Kidney epithelial cell (primary cell): ENCODE measurements at places on chromosomes 5 and 9.

DNA sequence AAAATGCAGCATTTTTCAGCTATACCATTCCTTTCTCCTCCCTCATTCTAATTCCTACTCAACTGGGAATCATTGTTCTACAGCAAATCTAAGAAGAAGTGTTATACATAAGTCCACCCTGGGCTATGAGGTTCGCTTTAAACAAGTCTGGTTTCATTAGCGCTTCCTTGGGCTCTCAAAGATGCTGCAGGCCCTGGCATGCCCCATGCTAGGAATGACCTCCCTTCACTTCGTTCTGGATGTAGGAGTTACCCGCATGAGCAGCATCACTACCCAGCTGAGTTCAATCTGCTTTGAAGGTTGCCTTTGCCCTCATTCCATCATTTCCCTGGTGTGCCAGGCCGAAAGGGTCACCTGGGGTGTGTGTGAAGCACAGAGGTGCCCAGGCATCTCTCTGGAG is 35.4 kb downstream of the F2R start:
- DNase-seq, result no peak

DNA sequence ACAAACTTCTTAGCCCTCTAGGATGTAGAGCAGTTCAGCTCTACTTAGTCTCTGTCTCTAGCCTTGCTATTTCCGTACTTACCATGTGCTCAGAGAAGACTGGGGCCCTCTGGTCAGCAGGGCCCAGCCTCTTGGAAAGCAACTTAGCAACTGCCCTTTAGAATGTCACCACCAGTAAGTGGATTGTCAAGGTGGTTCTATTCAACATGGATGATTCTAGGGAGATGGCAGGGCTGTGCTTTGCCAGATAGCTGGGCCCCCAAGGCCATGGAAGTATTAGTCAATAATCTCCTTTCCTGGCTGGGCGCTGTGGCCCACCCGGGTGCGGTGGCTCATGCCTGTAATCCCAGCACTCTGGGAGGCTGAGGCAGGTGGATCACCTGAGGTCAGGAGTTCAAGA is 177.6 kb upstream of the MVB12B start:
- DNase-seq, result no peak

- no peak for DNase-seq
Measured at GRCh38 chr5:123089914-123090660, 1.0 kb downstream of the PRDM6 start.

DNA sequence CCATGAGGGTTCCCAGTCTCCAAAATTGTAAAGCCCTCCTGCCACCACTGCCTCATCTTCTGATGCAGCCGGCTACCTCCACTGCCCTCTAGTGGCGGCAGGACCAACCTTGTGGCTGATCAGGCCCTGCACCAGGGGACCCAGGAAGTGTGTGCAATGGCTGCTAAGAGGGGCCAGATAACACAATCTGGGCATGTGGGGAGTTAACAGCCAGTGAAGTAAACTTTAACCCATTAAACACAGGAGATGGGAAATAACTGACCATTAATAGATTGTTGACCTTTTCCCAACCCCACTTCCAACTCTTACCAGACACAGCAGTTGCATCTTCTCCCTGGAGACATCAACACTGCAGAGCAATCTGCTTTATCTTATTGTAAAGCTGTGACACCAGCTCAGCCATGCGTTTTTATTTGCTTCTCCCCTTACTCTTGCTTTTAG is 63.3 kb downstream of the FREM1 start:
- peak; percentile 7 for DNase-seq

DNA sequence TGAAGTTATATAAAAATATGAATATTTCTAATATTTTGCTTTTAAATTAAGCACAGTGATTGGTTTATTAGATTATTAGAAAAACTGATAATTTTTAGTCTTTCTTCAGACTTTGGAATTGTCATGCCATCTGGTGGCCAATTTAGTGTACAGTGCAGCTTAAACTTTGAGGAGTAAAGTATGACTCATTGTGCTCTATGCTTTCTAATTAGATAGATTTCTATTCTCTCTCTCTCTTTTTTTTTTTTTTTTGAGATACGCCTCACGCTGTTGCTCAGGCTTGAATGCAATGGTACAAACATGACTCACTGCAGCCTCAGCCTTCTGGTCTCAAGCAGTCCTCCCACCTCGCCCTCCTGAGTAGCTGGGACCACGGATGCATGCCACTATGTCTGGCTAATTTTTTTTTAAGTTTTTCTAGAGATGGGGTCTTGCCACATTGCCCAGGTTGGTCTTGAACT is 42.1 kb upstream of the GPR21 start:
- peak; percentile 86 for DNase-seq

- DNase-seq, result no peak
Measured at GRCh38 chr5:140982083-140982716, 15.9 kb downstream of the PCDHAC2 start.

- no peak for DNase-seq
Measured at GRCh38 chr5:93088592-93089389, 492.2 kb downstream of the NR2F1-AS1 start.

- DNase-seq, result no peak
Measured at GRCh38 chr5:6820851-6821479, 107.7 kb downstream of the TENT4A start.

DNA sequence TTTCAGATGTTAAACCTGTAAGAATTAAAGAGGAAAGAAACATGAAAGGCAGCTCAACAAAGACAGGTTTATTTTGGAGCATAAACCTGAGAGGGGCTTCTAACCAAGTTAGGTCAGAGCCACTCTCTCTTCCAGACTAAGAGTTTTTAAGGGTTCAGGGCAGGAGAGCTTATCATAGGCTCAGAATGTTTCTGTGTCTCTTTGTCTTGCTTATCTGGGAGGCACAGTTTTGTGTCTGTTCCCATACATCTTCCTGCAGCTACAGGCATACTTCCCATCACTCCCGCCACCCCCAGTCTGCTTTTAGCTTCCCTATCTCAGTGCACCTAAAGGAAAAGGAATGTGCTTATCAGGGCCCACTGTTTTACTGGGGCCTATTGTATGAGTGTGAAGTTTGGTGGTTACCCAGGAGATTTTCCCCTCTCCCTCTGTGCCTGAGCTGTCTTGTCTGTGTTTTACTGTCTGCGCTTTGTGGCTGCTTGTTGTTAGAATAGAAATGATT is 21.9 kb downstream of the CD14 start:
- DNase-seq, result no peak

DNA sequence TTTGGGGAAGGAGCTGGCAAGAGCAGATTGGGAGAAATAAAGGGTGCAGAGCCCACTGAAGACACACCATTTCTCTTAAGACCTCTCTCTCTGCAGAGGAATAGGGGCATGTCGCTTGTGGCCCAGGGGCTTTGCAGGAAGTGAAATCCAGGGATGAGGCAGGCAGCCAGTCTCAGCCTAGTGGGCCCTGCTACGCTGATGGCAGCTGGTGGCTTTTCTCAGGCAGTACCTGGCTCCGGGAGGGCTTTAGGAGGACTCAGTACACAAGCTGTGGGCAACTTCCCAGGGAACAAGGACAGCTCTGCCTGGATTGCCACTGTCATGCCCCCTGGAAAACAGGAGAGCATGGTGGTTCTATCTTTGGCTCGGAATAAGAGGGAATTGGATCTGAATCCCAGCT is 76.2 kb upstream of the NEURL1B start:
- DNase-seq, result no peak

DNA sequence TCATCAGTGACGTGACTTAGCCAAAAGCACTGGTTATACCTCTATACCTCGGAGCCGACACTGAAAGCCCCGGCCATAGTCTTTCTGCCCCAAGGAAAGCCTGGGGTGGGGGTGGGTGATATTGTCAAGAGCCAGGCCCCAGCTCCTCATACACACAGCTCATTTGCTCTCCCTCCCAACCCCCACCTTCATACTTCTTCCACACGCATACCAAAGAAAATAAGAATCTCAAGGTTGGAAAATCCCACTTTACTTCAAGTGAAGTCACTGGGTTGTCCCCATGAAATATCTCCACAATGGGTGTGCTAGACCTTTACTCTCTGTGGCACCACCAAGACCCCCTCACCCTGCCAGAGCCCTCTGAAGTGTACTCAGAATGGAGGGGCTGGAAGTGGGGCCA is 27.1 kb upstream of the MGAT1 start:
- DNase-seq, result no peak

GRCh38 chr5:139904816-139905661 is 109.4 kb downstream of the PSD2 start:
- no peak for DNase-seq

GRCh38 chr5:115657881-115658233 is 32.0 kb upstream of the TMED7 start:
- DNase-seq, result peak; percentile 44

DNA sequence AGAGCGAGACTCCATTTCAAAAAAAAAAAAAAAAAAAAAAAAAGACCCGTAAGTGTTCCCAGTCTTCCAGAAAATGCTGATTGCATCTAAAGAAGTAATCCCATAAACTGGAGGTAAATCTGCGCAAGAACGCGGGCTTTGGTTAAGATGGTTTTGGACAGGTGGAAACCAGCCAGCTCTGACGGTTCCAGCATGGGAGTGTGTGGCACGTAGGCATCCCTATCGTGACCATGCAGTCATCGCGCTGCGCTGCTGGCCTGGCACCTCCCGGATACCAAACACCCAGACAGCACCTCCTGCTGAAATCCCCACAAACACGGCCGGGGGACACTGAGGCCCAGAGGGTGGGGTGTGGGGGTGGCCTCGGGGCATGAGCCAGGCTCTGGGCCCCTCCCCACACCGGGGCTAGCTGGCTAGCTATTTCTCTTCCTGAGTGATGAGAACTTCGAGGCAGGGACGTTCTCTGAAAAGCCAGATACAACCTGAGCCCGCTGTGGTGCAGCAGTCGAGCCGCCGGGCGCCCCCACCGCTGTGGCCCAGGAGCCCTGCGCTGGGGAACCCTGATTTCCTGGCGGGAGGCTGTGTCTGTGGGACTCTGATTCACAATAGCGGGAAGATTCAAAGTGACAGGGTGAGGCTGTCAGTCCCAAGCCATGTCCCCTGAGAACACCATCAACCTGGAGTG is 32.2 kb upstream of the NOTCH1 start:
- peak; percentile 19 for DNase-seq

DNA sequence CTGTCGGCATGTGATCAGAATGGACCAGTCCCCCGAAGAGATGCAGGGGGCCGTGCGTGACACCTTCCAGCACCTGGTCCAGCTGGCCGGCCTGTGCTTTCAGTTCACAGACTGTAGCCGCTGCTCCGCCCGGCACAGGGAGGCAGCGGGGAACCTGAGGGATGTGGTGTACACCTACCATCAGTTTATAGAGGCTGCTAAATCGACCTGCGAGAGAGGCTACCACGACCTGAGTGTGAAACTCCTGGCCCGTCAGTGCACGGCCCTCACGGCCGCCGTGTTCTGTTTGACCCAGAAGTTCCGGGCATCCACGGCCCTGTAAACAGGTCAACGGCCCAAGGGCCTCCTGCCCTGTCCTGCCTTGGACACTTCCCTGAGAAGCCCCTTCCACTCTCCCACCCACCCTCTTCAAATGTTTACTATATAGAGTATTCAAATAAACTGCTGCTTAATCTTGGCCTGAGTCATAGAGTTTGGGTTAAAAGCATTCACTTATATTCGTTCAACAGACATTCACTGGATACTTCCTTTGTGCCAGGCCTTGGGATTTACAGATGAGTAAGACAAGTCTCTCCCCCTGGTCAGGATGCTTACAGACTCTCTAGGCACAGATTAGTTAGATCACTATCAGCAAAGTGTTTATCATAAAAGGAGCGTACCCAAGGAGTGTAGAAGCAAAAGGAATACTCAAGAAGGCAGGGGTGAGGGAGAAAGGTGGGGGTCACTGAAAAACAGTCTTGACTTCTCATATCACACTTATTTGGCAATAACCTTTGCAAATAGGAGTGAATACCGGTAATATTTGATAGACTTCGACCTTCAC is 6.9 kb upstream of the TRMT10B start:
- DNase-seq, result no peak
